NCI-H1417 (cell line): ENCODE measurements at places on chromosomes 2 and 18.
A peak's percentile ranks its signal among the peaks of the same experiment; 100 is the strongest.

- DNase-seq: peak; percentile 67
These were observed 67.0 kb downstream of the TTC21B start for GRCh38 chr2:165886487-165887146.

DNA sequence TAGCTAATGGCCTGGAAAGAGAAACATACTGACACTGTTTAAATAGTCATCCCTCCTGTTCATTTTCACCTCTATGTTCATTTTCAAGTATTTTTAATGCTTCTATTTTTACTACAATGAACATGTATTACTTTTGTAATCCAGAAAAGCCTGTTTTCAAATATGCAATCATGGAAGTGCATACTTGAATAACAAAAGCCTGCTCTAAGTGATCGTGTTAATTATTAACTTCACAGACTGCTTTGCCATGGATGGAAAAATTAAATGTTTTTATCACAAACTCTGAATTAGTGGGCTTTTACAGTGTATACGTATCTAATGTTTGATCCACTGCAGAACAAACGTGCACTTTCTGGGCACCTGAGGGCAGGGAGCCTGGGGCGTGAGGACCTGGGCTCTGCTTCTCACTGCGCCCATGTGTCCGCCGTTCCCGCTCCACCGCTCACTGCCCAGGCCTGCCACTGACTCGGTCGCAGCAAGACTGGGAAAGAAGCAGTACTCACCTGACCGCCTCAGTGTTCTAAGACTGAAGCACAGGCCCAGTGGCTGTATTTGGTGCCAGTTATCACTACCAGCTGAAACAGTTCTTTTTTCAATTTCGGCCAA, 80.6 kb downstream of the UXS1 start:
- DNase-seq: no peak

- peak; percentile 63 for DNase-seq
These were observed 83.7 kb upstream of the RBM44 start for GRCh38 chr2:237714690-237715458.

- DNase-seq: peak; percentile 22
These were observed 76.9 kb downstream of the NCK2 start for GRCh38 chr2:105821428-105822125.

- peak; percentile 51 for DNase-seq
These were observed 44.5 kb downstream of the SH3RF3 start for GRCh38 chr2:109173311-109174171.

GRCh38 chr18:13267431-13267873, 48.9 kb downstream of the LDLRAD4 start:
- no peak for DNase-seq

- no peak for DNase-seq
These were observed 36.6 kb downstream of the BCL11A start for GRCh38 chr2:60516826-60517225.

- DNase-seq: no peak
These were observed 193.3 kb upstream of the VWC2L start for GRCh38 chr2:214217599-214217998.

DNA sequence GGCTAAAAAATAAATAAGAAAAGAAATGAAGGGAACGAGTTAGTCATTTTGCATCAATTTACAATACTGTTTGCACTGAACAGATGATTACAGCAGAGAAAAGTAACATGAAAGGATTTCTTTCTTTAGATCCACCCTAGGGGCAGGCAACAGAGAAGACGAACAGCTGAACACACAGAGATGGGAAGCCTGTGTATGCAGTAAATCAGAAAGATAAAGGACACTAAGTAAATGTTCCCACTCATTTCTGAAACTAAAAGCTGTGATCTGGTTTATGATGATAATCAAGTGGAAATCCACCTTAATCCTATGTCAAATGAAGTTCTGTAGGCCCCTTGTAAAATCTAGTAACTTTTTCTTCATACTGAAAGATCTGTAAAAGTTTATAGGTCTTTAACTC, 54.2 kb downstream of the AKAIN1 start:
- DNase-seq: no peak

GRCh38 chr2:123916531-123916930, 108.6 kb upstream of the CNTNAP5 start:
- no peak for DNase-seq

DNA sequence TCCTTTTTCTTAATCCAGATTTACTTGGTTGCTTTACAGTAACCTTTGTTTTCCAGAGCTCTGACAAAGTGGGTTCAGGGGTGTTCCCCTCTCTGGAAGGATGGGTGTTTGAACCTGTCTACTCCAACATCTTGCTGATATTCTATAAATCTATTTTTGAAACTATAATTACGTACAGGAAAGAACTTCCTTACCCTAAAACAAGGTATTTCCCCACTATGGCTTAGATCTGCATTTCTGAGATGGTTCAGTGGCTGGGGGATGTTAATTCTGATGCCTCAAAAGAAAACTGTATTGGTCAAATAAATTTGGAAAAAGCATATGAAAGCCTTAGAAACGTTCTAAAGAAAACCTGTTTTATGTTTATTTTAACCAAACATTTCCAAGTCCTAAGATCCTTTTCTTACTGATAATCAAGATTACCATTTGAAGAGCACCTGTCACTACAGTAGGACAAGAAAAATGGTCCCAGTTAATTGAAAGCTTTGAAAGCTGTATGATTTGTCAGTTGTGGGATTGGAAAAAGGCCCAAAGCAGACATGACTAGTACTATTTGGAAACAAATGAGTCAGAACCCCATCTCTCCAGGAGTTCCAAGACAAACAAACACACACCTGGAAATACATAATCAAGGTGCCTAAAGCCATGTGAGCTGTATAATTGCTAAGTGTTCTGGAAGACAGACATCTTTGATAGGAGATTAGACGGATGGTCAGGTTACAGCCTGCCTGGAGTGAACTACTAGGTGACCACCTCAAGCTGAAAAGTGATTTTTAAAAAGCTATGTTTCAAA, 57.5 kb downstream of the KDM3A start:
- no peak for DNase-seq

- no peak for DNase-seq
These were observed 61.9 kb upstream of the IL1R1 start for GRCh38 chr2:102080451-102081242.

DNA sequence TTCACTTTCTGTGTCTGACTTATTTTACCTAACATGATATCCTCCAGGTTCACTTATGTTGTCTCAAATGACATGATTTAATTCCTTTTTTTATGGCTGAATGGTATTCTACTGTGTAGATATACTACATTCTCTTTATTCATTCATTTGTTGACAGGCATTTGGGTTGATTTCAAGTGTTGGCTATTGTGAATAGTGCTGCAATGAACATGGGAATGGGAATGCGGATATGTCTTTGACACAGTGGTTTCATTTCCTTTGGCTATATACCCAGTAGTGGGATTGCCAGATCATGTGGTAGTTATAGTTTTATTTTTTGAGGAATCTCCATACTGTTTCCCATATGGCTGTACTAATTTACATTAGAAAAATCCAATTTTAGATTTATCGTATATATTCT, 195.4 kb upstream of the KLHL14 start:
- no peak for DNase-seq

DNA sequence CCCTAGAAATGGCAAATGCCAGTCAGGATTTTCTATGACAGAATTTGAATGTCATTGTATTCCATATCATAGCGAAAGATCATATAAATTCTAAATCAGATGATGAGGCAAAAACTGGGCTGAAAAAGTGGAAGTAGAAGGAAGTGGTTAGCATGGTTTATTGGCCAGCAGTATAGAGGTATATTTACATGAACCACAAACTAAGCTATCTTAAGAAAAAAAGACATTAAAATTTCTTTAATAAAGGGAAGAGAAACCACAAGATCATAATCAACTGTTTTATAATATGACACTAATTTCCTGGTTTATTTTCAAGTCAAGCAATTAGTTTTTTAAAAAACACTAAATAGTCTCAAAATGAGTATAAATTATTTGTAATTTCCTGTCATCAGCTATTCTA, 123.2 kb upstream of the LRP1B start:
- DNase-seq: no peak

DNA sequence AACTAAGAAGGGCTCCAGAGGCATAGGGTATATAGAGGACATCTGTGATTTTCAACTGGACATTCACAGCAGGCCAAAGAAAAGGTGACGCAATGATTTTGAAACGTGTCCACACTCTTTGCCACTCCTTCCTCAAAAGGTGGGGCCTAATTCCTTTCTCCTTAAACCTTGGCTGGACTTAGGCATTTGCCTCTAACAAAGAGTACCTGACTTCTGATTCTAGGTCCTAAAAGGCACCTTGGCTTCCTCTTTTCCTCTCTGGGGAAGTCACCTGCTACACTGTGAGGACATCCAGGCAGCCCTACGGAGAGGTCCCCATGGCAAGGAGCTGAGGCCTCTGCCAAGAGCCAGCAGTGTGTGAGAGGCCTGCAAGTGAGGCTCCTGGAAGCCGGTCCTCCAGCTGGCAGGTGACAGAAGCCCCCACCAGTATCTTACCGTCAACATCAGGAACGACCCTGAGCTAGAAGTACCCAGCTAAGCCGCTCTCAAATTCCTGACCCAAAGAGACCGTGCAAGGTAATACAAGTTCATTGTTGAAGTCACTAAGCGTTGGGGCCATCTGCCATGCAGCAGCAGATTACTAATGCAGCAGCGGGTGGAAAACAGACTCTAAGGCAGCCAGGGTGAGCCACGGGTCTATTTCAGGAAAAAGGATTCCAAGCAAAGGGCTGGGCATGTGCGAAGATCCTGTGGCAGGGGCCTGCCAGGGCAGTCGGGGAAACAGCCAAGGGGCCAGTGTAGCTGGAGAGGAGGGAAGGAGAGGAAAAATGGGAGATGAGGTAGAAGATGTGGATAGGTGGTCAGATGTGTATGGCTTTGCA, 7.4 kb upstream of the HES6 start:
- no peak for DNase-seq

GRCh38 chr18:50594012-50594411, 34.1 kb downstream of the MAPK4 start:
- no peak for DNase-seq

DNA sequence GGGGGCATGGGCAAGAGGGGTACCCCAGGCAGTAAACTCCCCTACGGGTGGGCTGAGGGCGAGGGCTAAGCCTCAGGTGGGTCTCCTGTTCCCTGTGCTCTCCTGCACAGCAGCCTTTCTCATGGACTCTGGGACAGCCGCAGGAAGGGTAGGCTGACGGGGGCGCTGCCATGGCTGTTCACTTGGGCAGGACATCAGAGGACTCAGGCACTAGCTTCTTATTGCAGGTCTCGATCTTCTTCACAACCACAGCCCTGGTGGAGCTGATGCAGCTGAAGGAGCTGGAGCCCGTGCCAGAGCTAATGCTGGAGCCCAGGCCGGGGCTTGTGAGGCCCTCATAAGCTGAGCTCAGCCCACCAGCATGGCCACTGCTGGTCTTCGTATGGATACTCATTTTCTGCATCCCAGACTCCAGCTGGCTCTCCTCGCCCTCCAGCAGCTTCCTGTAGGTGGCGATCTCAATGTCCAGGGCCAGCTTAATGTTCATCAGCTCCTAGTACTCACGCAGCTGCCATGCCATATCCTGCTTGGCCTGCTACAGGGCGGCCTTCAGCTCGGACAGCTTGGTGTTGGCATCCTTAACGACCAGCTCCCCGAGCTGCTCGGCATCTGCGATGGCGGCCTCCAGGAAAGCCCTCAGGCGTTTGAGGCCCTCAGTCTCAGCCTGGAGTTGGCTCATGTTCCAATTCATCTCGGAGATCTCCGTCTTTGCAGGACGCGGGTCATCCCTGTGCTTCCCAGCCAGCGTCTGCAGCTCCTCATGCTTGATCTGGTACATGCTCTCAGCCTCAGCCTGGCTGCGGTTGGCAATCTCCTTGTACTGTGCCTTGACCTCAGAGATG, 359.8 kb upstream of the SETBP1 start:
- no peak for DNase-seq

DNA sequence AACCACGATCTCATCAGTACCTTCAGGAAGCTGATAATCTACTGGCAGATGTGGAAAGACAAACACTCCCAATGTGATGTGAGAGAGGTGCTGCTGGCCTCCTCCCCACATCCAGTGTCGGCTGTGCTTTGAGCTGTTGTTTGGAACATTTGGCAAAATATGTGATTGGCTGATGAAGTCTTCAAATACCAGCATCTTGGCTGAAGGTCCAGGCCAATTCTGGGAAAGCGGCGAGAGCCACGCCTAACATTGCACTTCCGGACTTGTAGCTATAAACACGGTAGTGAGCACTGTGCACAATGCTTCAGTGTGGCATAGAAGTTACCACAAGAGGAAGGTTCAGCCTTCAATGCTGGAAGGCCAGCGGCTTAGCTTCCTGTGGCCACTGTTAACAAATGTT, 198.8 kb downstream of the DCDC2C start:
- no peak for DNase-seq

- no peak for DNase-seq
These were observed 220.7 kb upstream of the MC4R start for GRCh38 chr18:60593249-60593648.

- peak; percentile 52 for DNase-seq
These were observed 58.6 kb upstream of the LYPD6B start for GRCh38 chr2:148979919-148980277.

DNA sequence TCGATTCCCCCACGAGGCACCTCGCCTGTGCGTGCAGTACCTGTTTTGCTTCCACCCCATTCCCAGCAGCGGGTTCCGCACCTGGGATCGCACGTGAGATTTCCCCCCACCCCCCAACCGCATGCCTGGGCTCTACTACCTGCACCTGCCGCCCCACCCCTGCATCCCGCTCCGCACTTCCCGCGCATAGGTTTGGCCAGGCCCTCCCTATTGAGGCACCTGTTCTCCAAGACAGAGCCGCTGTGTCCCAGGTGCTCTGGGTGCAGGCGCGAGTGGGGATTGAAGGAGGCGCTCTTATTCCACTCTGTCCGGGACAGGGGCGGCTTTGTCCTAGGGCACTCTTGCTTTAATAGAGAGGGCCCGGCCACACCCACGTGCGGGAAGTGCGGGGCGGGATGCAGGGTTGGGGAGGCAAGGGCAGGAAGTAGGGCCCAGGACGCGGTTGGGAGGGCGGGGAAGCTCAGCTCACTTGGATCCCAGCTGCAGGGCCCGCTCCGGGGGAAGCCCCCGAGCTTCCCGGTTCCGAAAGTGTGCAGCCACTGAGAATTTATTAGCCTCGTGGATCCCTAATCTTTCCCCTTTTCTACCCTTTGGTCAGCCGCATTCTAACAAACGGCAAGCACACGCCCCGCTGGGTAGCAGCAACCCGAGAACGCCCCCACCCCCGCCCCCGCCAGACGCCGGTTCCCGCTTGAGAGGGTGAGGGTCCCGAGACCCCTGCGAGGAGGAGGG, 670 bp upstream of the MOCOS start:
- DNase-seq: no peak

DNA sequence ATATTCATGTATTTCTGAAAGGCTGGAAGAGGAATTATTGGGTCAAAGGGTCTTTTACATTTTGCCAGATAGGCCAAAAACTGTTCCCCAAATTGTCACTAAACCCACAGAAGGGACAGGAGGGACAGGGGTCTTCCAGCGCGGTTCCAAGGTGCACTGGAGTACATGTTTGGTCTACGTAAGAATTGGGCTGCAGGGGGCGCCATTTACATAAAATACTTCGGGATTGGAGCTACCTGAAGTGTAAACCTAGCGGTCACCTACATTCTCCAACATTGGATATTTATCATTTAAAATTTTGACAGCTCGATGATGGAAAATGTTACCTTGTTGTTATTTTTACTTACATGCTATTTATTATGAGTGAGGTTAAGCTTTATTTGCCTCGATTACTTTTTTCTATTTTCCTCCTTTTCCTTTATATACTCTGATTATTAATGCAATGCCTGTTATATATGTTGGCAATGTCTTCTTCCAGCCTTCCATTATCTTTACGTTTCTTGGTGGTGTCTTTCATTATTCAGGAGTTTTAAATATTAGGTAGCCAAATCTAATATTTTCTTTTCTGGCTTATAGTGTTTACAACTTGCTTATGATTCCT, 43.0 kb upstream of the RAB6C start:
- peak; percentile 10 for DNase-seq
